ENCODE measurements at places on chromosomes 4 and X.

DNA sequence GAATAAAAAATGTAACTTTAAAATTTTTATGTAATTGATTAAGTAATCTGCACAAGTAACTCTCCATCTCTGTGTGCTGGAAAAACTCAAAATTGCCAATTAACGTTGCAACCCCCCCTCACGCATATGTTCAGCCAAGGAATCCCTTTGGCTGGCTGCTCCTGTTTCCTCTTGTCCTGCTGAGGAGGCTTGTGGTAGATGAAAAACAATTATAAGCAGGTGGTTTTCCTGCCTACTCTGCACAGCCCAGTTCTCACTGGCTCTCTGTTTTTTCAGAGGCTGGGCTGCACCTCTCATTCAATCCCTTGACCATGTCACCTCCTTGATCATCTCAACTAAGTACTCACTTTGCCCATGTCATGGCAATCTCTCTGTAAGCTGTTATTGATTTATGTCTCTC is 1068.4 kb downstream of the ARAP2 start:
- H3K4me1 ChIP-seq = no peaks in the 10 kb centered on the region
- no peak overlapping the region for H3K27ac ChIP-seq
- no peak overlapping the region for H3K4me3 ChIP-seq
- no peaks in the 10 kb centered on the region for H3K36me3 ChIP-seq
- no peaks in the 10 kb centered on the region for H3K27me3 ChIP-seq
- DNase-seq = no peak

DNA sequence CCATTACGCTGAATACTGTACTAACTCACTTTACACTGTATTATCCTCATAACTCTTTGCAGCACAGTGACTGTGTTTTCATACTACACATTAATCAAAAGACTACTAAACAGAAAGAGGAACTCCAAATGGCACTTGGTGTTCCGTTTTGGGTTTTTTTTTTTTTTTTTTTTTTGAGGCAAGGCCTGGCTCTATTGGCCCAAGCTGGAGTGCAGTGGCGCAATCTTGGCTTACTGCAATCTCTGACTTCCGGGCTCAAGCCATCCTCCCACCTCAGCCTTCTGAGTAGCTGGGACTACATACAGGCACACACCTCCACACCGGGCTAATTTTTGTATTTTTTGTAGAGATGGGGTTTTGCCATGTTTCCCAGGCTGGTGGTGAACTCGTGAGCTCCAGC is 10.7 kb downstream of the KLHL8 start:
- H3K27ac ChIP-seq = no peak overlapping the region
- H3K36me3 ChIP-seq = peaks cover 34% of the 10 kb centered on the region
- no peak overlapping the region for H3K4me3 ChIP-seq
- H3K27me3 ChIP-seq = peaks cover 5% of the 10 kb centered on the region
- peaks cover 7% of the 10 kb centered on the region for H3K4me1 ChIP-seq

DNA sequence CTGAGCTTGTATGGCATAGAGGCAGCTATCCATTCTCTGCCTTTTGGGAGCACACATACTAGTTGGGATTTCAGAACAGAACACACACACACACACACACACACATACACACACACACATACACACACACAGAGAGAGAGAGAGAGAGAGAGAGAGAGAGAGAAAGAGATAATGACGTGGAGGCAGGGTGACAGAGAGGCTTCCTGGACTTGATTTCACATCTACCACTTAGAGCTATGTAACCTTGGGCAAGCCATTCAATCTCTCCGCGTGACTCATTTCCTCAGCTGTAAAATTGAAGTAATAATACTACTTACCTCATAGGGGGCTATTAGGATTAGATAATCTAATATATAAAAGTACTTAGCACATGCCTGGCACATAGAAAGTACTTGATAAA is 12.3 kb upstream of the GRIA3 start:
- H3K27me3 ChIP-seq = no peaks in the 10 kb centered on the region
- H3K36me3 ChIP-seq = no peaks in the 10 kb centered on the region
- DNase-seq = no peak
- no peak overlapping the region for H3K4me3 ChIP-seq
- H3K27ac ChIP-seq = no peak overlapping the region
- peaks cover 9% of the 10 kb centered on the region for H3K4me1 ChIP-seq

DNA sequence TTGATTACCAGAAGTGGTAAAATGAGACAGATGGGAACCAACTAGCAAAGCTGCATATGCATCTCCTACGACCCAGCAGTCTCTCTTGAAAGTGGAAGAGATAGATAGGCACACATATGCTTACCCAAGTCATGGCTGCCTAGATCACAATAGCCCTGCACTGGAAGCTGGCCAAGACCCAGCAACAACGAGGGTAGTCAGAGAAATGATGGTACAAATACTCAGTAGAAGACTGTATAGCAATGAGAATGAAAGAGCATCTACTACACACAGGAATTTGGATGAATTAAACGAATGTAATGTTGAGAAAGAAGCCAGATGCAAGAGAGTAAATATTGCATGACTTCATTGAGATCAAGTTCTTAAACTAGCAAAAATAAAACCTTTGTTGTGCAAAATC is 100.3 kb upstream of the FAT1 start:
- no peaks in the 10 kb centered on the region for H3K27me3 ChIP-seq
- no peaks in the 10 kb centered on the region for H3K36me3 ChIP-seq
- peaks cover 16% of the 10 kb centered on the region for H3K4me1 ChIP-seq
- H3K27ac ChIP-seq = no peak overlapping the region
- H3K4me3 ChIP-seq = no peak overlapping the region
- no peak for DNase-seq

GRCh38 chr4:163913571-163913970 is 419.1 kb downstream of the TMA16 start:
- DNase-seq = no peak
- no peak overlapping the region for H3K27ac ChIP-seq
- no peak overlapping the region for H3K4me3 ChIP-seq
- no peaks in the 10 kb centered on the region for H3K4me1 ChIP-seq
- no peaks in the 10 kb centered on the region for H3K27me3 ChIP-seq
- no peaks in the 10 kb centered on the region for H3K36me3 ChIP-seq

- peaks cover 17% of the 10 kb centered on the region for H3K27me3 ChIP-seq
- no peak overlapping the region for H3K4me3 ChIP-seq
- H3K27ac ChIP-seq = no peak overlapping the region
- peaks cover 42% of the 10 kb centered on the region for H3K4me1 ChIP-seq
- no peak for DNase-seq
These were observed 14.0 kb upstream of the KIAA0232 start for GRCh38 chr4:6768539-6768905.

- peaks cover 3% of the 10 kb centered on the region for H3K27me3 ChIP-seq
- H3K4me3 ChIP-seq = no peak overlapping the region
- H3K27ac ChIP-seq = no peak overlapping the region
- peaks cover 4% of the 10 kb centered on the region for H3K4me1 ChIP-seq
These were observed 16.7 kb downstream of the OPHN1 start for GRCh38 chrX:68416592-68416991.

DNA sequence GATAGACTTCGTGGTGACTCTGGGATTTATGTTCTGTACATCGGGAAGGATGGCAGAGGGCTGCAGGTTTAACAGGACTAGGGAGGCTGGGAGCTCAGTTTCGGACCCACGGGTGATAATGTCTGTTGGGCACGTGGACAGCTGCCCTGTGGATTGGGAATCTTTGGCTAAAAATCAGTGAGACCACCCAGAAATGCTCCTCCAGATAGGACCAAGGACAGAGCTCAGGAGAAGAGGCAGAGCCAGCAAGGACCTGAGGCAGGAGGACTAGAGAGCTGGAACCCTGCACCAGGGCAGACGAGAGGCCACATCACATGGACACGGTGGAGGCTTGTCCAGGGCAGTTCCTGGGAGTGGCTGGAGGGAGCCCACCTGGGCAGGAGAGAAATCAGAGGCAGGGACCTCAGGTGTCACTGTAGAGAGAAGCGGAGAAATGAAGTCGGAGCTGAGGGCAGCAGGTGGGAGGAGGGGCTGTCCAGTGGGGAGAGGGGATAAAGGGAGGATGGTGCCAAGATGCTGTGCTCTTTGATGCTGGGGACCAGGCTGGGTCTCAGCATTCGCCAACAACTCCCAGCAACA is 79.2 kb downstream of the CPZ start:
- H3K4me1 ChIP-seq = no peaks in the 10 kb centered on the region
- H3K27me3 ChIP-seq = peaks cover 72% of the 10 kb centered on the region
- no peaks in the 10 kb centered on the region for H3K36me3 ChIP-seq
- DNase-seq = no peak
- no peak overlapping the region for H3K27ac ChIP-seq
- no peak overlapping the region for H3K4me3 ChIP-seq

DNA sequence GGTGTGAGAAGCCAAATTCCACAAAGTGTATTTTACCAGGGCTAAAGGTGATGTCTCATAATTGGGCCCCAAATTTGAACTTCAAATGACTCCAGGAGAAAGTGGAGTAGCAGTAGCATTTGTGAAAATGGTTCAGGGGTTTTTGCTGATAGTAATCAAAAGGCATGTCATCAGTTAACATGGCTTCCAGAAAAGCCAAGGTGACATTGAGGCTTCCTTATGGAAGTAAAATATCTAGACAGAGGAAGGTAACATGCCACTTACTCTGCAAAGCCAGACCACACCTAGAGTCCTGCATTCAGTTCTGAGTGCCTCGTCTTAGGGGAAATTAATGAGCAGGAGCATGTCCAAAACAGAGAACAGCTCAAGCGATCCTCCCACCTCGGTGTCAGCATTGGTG is 2.2 kb upstream of the RPL36A start:
- no peak overlapping the region for H3K27ac ChIP-seq
- H3K36me3 ChIP-seq = peaks cover 18% of the 10 kb centered on the region
- H3K4me3 ChIP-seq = no peak overlapping the region

DNA sequence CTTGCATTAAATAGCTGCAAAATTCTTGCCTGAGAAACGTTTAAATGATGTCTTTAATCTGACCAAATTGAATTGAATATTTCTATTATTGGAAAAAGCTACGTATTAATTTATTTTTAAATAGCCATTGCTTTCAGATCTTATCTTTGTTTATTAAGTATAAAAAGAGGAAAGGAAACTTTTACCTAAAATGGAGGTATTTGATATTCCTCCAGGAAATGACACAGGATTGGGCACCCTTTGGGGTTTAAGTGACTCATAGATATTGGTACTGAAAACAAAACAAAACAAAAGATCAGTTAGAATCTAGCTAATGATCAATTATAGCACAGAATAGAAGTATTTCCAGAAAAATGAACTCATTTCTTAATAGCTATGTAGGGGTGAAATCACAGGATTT is 34.1 kb downstream of the PLS3 start:
- no peak overlapping the region for H3K4me3 ChIP-seq
- H3K36me3 ChIP-seq = peaks cover 18% of the 10 kb centered on the region
- no peak overlapping the region for H3K27ac ChIP-seq

DNA sequence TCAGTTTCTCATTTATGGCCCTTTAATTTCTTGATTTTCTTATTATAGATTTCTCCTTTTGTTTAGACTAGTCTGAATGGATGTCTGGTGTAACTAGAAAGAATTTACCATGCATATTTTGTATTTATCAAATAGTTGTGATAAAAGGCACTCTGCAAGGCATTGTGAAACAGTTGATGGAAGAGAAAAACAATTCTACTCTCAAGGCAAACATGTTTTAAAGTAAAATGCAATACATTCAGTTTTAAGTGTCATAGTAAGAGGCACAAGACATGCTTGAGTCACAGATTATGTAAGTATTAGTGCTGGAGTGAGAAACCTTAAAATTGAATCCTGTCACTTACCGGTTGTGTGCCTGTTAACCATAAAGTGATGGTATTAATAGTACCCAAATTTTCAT is 283.3 kb upstream of the DKK2 start:
- H3K27ac ChIP-seq = no peak overlapping the region
- H3K27me3 ChIP-seq = peaks cover 3% of the 10 kb centered on the region
- H3K36me3 ChIP-seq = no peaks in the 10 kb centered on the region
- no peak overlapping the region for H3K4me3 ChIP-seq
- no peak for DNase-seq

- no peak for DNase-seq
- peaks cover 45% of the 10 kb centered on the region for H3K4me1 ChIP-seq
- H3K27me3 ChIP-seq = peaks cover 19% of the 10 kb centered on the region
- H3K4me3 ChIP-seq = no peak overlapping the region
- no peaks in the 10 kb centered on the region for H3K36me3 ChIP-seq
These were observed 130.8 kb downstream of the HMX1 start for GRCh38 chr4:8740666-8741395.

DNA sequence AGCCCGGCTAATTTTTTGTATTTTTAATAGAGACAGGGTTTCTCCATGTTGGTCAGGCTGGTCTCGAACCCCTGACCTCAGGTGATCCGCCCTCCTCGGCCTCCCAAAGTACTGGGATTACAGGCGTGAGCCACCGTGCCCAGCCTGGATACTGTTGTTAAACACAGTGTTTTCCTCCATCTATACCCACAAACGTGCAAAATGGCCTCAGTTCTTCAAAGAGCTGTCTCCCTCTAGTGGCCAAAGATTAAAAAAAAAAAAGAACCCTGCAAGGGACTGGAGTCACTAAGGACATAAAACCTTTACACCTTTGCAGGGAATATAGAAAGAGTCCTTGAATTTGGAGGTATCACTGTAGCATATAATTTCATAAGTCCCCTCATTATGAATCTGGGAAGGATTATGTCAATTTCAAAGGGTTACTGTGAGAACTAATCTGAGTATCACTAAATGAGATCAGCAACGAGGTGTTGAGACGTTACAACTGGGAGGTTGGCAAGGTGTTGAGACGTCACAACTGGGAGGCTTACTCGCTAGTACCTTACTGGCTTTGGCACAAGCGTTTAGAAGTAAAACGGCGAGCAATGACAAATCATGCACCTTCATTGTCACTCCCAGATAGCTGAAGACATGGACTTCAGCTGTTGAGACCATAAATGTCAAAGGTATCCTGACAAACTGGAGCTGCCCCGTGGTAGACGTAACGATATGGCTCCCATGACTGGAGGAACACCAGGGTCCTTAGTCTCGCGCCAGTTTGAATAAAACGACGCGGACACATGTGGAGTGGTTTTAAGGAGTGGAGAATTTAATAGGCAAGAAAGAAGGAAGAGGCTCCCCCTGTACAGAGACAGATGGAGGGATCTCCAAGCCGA is 33.4 kb upstream of the ENPP6 start:
- no peak for DNase-seq
- no peak overlapping the region for H3K4me3 ChIP-seq
- H3K27ac ChIP-seq = no peak overlapping the region
- H3K4me1 ChIP-seq = no peaks in the 10 kb centered on the region
- H3K27me3 ChIP-seq = no peaks in the 10 kb centered on the region

- no peak for DNase-seq
- no peaks in the 10 kb centered on the region for H3K27me3 ChIP-seq
- no peak overlapping the region for H3K27ac ChIP-seq
- H3K4me1 ChIP-seq = no peaks in the 10 kb centered on the region
These were observed 1115.3 kb upstream of the IGFBP7 start for GRCh38 chr4:58225460-58225859.

DNA sequence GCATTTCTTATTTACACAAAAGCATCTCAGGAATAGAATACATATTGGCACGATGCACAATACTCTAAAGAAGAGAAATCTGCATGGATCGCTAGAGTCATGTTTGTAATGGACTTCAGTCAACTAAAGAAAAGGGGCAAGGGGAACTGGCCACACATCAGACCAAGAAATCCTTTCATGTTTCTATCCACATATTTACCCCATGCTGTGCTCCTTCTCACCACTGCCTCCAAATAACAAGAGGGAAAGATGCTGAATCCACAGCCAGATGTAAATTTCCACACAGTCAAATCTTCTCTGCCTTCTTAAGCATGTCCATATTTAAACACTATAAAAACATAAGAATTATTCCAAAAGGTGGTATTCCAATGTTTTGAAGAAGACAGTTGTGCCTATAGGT is 67.6 kb downstream of the COX18 start:
- no peaks in the 10 kb centered on the region for H3K27me3 ChIP-seq
- no peak overlapping the region for H3K27ac ChIP-seq
- no peak overlapping the region for H3K4me3 ChIP-seq
- no peaks in the 10 kb centered on the region for H3K4me1 ChIP-seq
- no peaks in the 10 kb centered on the region for H3K36me3 ChIP-seq
- DNase-seq = no peak

All from nephron progenitor cell (in vitro differentiated cells).